ENCODE measurements at places on chromosomes 7 and 10.

GRCh38 chr7:2662273-2663120 is 25.5 kb upstream of the AMZ1 start:
- H3K4me1 ChIP-seq, result peaks cover 51% of the 10 kb centered on the region
- no peak for DNase-seq
- no peaks in the 10 kb centered on the region for H3K27me3 ChIP-seq
- no peaks in the 10 kb centered on the region for H3K36me3 ChIP-seq
- no peak overlapping the region for H3K4me3 ChIP-seq
- peak overlapping the region; percentile 96 for H3K27ac ChIP-seq

GRCh38 chr7:111175908-111176441 is 85.0 kb downstream of the LRRN3 start:
- DNase-seq, result no peak
- no peak overlapping the region for H3K27ac ChIP-seq
- H3K4me1 ChIP-seq, result no peaks in the 10 kb centered on the region
- no peaks in the 10 kb centered on the region for H3K36me3 ChIP-seq
- no peak overlapping the region for H3K4me3 ChIP-seq

GRCh38 chr7:110522061-110522760 is 568.7 kb upstream of the LRRN3 start:
- H3K36me3 ChIP-seq, result no peaks in the 10 kb centered on the region
- H3K4me3 ChIP-seq, result no peak overlapping the region
- peaks cover 30% of the 10 kb centered on the region for H3K4me1 ChIP-seq
- DNase-seq, result no peak
- H3K27ac ChIP-seq, result peak overlapping the region; percentile 88

GRCh38 chr7:130063036-130063435 is 7.3 kb upstream of the KLHDC10 start:
- no peak overlapping the region for H3K27ac ChIP-seq
- no peaks in the 10 kb centered on the region for H3K36me3 ChIP-seq
- DNase-seq, result peak; percentile 75
- H3K27me3 ChIP-seq, result no peaks in the 10 kb centered on the region
- H3K4me1 ChIP-seq, result peaks cover 30% of the 10 kb centered on the region

- no peak overlapping the region for H3K4me3 ChIP-seq
- no peak for DNase-seq
- H3K4me1 ChIP-seq, result no peaks in the 10 kb centered on the region
- no peak overlapping the region for H3K27ac ChIP-seq
Measured at GRCh38 chr7:106134241-106134640, 22.1 kb upstream of the SYPL1 start.

- peaks cover 3% of the 10 kb centered on the region for H3K4me1 ChIP-seq
- peaks cover 1% of the 10 kb centered on the region for H3K36me3 ChIP-seq
- DNase-seq, result no peak
- peak overlapping the region; percentile 37 for H3K27ac ChIP-seq
- no peaks in the 10 kb centered on the region for H3K27me3 ChIP-seq
Measured at GRCh38 chr10:95264227-95265051, 26.4 kb downstream of the PDLIM1 start.

- no peak for DNase-seq
- H3K36me3 ChIP-seq, result no peaks in the 10 kb centered on the region
- H3K27me3 ChIP-seq, result no peaks in the 10 kb centered on the region
- no peak overlapping the region for H3K4me3 ChIP-seq
- H3K27ac ChIP-seq, result no peak overlapping the region
Measured at GRCh38 chr10:90587081-90587491, 270.8 kb downstream of the HTR7 start.

DNA sequence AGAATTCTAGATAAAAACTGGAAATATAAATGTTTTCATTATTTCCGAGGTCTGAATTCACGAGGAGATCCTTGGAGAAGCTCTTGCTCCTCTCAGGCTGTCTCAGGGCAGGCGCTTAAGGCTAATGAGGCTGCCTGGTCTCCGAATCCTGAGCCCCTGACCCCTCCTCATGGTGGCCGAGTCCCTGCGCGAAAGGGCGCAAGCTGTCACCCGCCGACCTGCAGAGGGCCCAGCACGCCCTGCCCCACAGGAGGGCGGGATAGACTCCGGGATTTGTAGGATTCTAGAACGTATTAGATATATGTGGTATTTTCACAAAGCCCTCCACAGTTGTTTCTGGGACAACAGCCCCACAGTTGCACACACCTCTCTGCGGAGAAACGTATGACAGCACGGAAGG is 284.1 kb downstream of the ABCA13 start:
- H3K27ac ChIP-seq, result no peak overlapping the region
- H3K27me3 ChIP-seq, result no peaks in the 10 kb centered on the region
- H3K36me3 ChIP-seq, result no peaks in the 10 kb centered on the region
- H3K4me1 ChIP-seq, result no peaks in the 10 kb centered on the region

GRCh38 chr10:108384378-108384777 is 1219.9 kb upstream of the SORCS1 start:
- H3K4me3 ChIP-seq, result no peak overlapping the region
- H3K27ac ChIP-seq, result no peak overlapping the region
- H3K4me1 ChIP-seq, result no peaks in the 10 kb centered on the region
- DNase-seq, result no peak
- H3K27me3 ChIP-seq, result no peaks in the 10 kb centered on the region
- no peaks in the 10 kb centered on the region for H3K36me3 ChIP-seq

GRCh38 chr7:48305661-48306060 is 134.4 kb downstream of the ABCA13 start:
- no peak overlapping the region for H3K4me3 ChIP-seq
- H3K27ac ChIP-seq, result no peak overlapping the region
- H3K27me3 ChIP-seq, result no peaks in the 10 kb centered on the region
- no peak for DNase-seq
- H3K36me3 ChIP-seq, result no peaks in the 10 kb centered on the region
- no peaks in the 10 kb centered on the region for H3K4me1 ChIP-seq

- H3K27ac ChIP-seq, result no peak overlapping the region
- H3K36me3 ChIP-seq, result peaks cover 14% of the 10 kb centered on the region
- DNase-seq, result no peak
- no peaks in the 10 kb centered on the region for H3K27me3 ChIP-seq
- peaks cover 25% of the 10 kb centered on the region for H3K4me1 ChIP-seq
Measured at GRCh38 chr7:99042957-99043356, 101.0 kb downstream of the SMURF1 start.

DNA sequence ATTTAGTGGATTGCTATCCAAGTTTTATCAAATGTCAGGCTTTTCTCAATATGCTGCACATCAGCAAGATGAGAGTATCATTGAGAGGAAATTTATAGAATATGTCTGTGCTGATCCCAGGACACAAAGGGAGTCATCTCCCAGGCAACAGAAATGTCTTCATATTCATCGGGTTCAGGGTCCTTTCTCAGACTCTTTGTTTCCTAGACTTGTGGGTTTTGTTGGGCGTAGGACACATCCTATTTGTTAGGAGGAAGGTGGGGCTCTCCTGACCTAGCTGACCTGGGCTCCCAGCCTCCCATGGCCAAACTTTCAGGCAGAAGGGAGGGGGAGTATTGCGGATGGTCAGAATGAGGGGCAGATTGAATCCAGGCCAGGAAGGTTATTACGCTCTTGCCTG is 22.9 kb upstream of the NPS start:
- no peak for DNase-seq
- no peak overlapping the region for H3K4me3 ChIP-seq
- H3K27ac ChIP-seq, result no peak overlapping the region
- no peaks in the 10 kb centered on the region for H3K36me3 ChIP-seq

GRCh38 chr10:130485958-130486895 is 350.0 kb downstream of the GLRX3 start:
- no peak for DNase-seq
- H3K27me3 ChIP-seq, result no peaks in the 10 kb centered on the region
- no peak overlapping the region for H3K27ac ChIP-seq

DNA sequence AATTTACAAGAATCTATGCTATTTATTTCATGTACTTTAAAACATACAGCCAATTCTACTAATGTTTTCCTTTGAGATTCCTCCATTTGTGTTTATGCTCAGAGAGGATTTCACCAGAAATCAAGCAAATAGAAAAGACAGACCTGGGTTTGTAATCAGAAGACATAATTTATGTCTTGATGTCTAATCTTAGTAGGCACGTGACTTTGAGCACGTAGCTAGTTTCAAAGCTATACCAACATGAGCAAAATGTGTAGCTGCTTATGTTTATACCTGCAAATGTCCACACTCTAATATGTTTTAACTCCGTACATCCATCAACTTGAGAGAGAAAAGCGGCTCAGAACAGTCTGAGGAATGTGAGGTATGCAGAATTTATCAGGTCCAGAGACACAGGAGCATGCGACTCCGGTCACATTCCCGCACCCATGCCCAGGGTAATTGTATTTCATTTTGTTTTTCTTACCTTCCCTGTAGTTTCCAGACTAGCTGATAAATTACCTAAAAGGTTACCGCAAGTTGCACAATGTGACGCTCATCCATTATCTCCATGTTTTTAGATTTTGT is 40.0 kb downstream of the SVOPL start:
- H3K27ac ChIP-seq, result no peak overlapping the region
- no peak for DNase-seq
- no peaks in the 10 kb centered on the region for H3K27me3 ChIP-seq
- H3K4me3 ChIP-seq, result no peak overlapping the region
- no peaks in the 10 kb centered on the region for H3K4me1 ChIP-seq
- H3K36me3 ChIP-seq, result no peaks in the 10 kb centered on the region

GRCh38 chr10:103854686-103855391 is 537 bp downstream of the SH3PXD2A start:
- H3K4me3 ChIP-seq, result peak overlapping the region; percentile 78
- H3K4me1 ChIP-seq, result peaks cover 38% of the 10 kb centered on the region
- no peak for DNase-seq
- no peaks in the 10 kb centered on the region for H3K36me3 ChIP-seq
- H3K27me3 ChIP-seq, result no peaks in the 10 kb centered on the region

- peak overlapping the region; percentile 99 for H3K27ac ChIP-seq
- peak; percentile 41 for DNase-seq
- H3K4me1 ChIP-seq, result peaks cover 7% of the 10 kb centered on the region
- H3K4me3 ChIP-seq, result peak overlapping the region; percentile 91
- H3K27me3 ChIP-seq, result no peaks in the 10 kb centered on the region
Measured at GRCh38 chr10:119651514-119652360, 557 bp downstream of the BAG3 start.

DNA sequence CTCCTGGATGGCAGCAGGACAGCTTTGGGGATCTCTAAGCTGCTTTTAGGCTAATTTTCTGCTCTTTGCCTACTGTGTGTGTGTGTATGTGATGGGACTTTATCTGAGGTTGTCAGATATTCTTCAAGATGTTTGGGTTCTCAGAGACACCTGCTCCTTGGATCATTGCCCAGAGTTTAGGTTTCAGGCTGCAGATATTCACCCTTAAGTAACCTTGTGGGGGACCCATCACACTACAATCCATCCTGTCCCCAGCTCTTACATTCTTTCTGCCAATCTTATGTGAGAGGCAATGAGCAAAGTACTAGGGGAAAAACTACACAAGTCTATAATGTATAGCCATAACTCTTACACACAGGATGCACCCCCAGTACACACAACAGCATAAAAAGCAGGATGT is 263.0 kb upstream of the ZWINT start:
- peaks cover 3% of the 10 kb centered on the region for H3K4me1 ChIP-seq
- no peak overlapping the region for H3K4me3 ChIP-seq
- no peaks in the 10 kb centered on the region for H3K27me3 ChIP-seq
- no peaks in the 10 kb centered on the region for H3K36me3 ChIP-seq
- no peak overlapping the region for H3K27ac ChIP-seq

- H3K36me3 ChIP-seq, result no peaks in the 10 kb centered on the region
- no peaks in the 10 kb centered on the region for H3K4me1 ChIP-seq
- no peak for DNase-seq
- no peaks in the 10 kb centered on the region for H3K27me3 ChIP-seq
- H3K27ac ChIP-seq, result no peak overlapping the region
Measured at GRCh38 chr7:99938296-99938695, 8.9 kb upstream of the GJC3 start.

- H3K27ac ChIP-seq, result no peak overlapping the region
- no peak overlapping the region for H3K4me3 ChIP-seq
- H3K27me3 ChIP-seq, result no peaks in the 10 kb centered on the region
- H3K4me1 ChIP-seq, result no peaks in the 10 kb centered on the region
Measured at GRCh38 chr7:116842371-116842770, 20.0 kb upstream of the CAPZA2 start.

- H3K27me3 ChIP-seq, result no peaks in the 10 kb centered on the region
- no peaks in the 10 kb centered on the region for H3K36me3 ChIP-seq
- H3K4me1 ChIP-seq, result no peaks in the 10 kb centered on the region
Measured at GRCh38 chr7:48350515-48350914, 179.3 kb downstream of the ABCA13 start.

- no peaks in the 10 kb centered on the region for H3K4me1 ChIP-seq
- no peaks in the 10 kb centered on the region for H3K36me3 ChIP-seq
- H3K27me3 ChIP-seq, result no peaks in the 10 kb centered on the region
- DNase-seq, result no peak
- H3K4me3 ChIP-seq, result no peak overlapping the region
Measured at GRCh38 chr10:63573068-63573697, 52.0 kb downstream of the REEP3 start.

DNA sequence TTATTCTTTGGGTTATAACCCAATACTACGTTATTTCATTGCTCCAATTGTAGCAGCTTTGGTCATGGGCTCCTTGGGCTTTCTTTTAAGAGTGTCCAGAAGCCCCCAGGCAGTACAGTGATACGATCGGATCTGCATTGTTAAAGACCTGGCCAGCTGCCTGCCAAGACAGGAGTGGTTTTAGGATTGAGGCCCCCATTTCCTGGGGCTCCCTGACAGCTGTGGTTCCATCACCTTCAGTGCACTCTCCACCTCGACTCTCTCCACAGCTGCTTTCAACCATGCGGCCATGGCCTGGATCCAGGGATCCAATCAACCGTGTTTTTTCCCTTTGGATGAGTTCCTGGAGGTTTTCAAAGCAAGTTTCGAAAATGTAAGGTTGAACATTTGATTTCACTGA is 123.4 kb upstream of the BTBD16 start:
- DNase-seq, result no peak
- no peaks in the 10 kb centered on the region for H3K27me3 ChIP-seq
- H3K27ac ChIP-seq, result no peak overlapping the region
- H3K36me3 ChIP-seq, result no peaks in the 10 kb centered on the region
- H3K4me3 ChIP-seq, result no peak overlapping the region

DNA sequence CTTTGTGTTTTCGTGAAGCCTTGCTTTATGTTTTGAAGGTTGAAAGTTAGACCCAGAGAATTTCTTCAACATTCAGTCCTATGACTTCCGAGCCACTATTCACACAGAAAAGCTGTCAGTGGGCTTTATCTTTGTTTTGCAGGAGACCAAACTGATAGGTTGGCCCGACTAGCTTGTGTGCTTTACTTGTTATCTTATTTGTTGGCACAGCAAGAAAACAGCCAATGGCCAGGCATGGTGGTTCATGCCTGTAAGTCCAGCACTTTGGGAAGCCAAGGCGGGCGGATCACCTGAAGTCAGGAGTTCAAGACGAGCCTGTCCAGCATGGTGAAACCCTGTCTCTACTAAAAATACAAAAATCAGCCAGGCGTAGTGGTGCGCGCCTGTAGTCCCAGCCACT is 16.0 kb upstream of the GDI2 start:
- no peaks in the 10 kb centered on the region for H3K27me3 ChIP-seq
- no peak overlapping the region for H3K4me3 ChIP-seq
- no peaks in the 10 kb centered on the region for H3K4me1 ChIP-seq
- no peaks in the 10 kb centered on the region for H3K36me3 ChIP-seq
- H3K27ac ChIP-seq, result no peak overlapping the region
- peak; percentile 46 for DNase-seq

- no peak overlapping the region for H3K4me3 ChIP-seq
- H3K36me3 ChIP-seq, result no peaks in the 10 kb centered on the region
- peaks cover 18% of the 10 kb centered on the region for H3K4me1 ChIP-seq
- DNase-seq, result no peak
- no peaks in the 10 kb centered on the region for H3K27me3 ChIP-seq
Measured at GRCh38 chr10:12656518-12657142, 307.3 kb downstream of the CAMK1D start.

- no peaks in the 10 kb centered on the region for H3K27me3 ChIP-seq
- H3K27ac ChIP-seq, result no peak overlapping the region
- DNase-seq, result no peak
- no peak overlapping the region for H3K4me3 ChIP-seq
Measured at GRCh38 chr7:120926943-120927346, 23.6 kb upstream of the ING3 start.
